Renal pelvis (tissue), 12 donors: ENCODE measurements at places on chromosomes 3 and 15. TPM values are rescaled to one million over a fixed set of nuclear protein-coding genes. Genes with fewer than 3 reads are reported as not detected.

The PRTG gene
- polyA plus RNA-seq: 12.1 TPM

The CFAP91 gene
- 21.0 TPM for polyA plus RNA-seq

The MAN2A2 gene
- polyA plus RNA-seq: 46.5 TPM

The DNAH12 gene
- polyA plus RNA-seq: 1.6 TPM

DNA sequence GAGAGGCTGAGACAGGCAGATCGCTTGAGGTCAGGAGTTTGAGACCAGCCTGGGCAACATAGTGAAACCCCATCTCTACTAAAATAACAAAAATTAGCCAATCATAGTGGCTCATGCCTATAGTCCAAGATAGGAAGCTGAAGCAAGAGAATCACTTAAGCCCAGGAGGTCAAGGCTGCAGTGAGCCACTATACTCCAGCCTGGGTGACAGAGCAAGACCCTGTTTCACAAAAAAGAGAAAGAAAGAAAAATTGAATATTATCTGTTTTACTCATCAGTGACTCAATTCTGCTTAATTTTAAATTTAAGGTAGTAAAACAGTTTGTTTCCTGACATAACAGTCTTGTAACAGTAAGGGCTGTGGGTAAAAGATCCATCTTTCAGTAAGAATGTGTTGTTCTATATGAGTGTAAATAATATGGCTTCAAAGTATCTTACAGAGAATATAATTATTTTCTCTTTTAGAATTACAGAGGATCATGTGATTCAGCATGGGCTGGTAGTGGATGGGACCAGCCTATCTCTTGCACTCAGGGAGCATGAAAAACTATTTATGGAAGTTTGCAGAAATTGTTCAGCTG, 85.8 kb downstream of the ATP11B start:
- no peak for DNase-seq

GRCh38 chr15:50977162-50977561, 68.7 kb downstream of the AP4E1 start:
- no peak for DNase-seq

GRCh38 chr3:170320461-170321121, 36.9 kb upstream of the SKIL start:
- DNase-seq: no peak

DNA sequence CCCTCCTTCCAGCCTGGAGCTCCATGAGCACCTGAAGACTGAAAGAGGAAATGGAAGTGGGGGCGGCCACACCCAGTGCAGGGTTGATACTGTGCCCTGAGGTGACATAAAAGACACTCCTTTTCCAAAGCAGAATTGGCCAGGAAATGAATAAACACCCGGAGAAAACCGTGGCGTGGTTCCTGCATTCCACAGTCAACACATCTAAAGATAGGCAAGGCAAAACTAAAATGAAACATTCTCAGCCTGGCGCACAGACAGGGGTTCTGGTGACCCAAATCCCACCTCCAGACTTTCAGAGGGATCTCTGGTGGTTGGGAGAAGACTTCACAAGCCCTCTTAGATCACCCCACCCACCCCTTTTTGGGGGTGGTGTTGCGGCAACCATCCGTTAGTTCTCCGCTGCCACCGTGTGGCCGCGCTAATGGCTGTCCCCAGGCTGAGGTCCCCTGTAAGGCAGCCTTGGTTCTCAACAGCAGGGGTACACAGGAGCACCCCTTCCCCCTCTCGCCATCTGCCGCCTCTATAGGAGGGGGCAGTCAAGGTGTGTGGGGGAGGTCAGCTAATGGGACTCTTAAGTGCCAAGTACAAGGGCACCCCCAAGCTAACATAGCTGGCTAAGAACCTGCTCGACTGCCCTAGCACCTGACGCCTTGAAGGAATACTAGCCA, 2.5 kb upstream of the MST1R start:
- DNase-seq: no peak

DNA sequence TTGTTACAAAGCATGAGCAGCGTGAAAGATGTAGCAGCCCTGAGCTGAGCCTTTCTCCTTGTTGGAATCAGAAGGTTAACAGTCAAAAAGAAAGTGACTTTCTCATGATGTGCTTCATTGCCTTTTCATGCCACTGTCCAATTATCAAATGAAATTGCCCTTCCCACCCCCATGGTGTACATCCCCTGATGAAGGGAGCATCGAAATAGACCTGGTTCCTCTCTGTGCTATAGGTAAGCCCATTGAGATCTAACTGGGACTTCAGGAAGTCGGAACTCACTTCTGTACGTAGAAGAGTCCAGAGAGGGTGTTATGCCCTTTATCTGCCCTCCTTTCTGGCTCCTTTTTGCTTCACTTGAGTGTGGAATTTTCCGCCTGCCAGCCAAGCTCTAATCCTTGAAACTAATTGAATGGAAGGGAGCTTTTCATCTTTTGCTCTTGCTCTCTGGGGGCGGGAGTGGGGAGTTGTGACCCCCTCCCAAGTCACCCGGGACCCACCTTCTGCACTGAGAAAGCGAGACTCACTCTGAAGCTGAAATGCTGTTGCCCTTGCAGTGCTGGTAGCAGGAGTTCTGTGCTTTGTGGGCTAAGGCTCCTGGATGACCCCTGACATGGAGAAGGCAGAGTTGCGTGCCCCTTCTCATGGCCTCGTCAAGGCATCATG, 20.9 kb downstream of the ABHD6 start:
- no peak for DNase-seq

DNA sequence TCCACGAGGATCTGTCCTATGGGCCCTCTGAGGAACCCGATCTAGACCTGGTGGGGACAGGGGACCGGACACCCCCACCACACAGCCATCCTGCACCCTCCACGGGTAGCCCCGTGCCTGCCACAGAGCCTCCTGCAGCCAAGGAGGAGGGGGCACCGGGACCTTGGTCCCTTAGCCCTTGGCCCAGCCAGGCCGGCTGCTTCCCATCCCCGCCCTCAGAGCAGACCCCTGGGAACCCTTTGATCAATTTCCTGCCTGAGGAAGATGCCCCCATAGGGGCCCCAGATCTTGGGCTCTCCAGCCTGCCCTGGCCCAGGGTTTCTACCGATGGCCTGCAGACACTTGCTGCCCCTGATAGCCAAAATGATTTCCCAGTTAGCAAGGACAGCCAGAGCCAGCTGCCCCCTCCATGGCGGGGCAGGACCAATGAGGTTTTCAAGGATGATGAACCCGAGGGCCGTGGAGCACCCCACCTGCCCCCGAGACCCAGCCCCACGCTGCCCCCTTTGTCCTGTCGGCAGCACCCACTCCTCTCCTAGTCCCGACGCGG, 91.5 kb downstream of the TBC1D2B start:
- DNase-seq: no peak

GRCh38 chr3:45806072-45806471, 9.7 kb upstream of the SLC6A20 start:
- DNase-seq: no peak

DNA sequence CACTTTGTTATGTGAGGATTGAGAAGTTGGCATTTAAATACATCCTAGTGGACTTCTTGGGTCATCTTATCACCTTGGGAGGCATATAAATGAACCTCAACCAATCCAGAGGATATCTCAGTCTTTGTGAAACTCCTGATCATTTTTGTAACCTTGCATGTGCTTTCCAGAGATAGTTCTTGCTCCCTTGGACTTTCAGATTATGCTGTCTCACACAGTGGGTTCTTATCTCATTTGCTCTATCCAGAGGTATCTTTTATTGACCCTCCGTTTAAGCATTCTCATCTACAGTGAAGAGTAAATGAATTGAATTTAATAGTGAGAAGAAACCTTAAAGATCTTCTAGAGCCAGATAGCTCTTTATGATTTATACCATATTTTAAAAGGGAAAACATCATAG, 10.4 kb downstream of the ARMC8 start:
- no peak for DNase-seq
